Peyer's patch (tissue), 4 donors: ENCODE measurements at places on chromosomes 4 and X.

DNA sequence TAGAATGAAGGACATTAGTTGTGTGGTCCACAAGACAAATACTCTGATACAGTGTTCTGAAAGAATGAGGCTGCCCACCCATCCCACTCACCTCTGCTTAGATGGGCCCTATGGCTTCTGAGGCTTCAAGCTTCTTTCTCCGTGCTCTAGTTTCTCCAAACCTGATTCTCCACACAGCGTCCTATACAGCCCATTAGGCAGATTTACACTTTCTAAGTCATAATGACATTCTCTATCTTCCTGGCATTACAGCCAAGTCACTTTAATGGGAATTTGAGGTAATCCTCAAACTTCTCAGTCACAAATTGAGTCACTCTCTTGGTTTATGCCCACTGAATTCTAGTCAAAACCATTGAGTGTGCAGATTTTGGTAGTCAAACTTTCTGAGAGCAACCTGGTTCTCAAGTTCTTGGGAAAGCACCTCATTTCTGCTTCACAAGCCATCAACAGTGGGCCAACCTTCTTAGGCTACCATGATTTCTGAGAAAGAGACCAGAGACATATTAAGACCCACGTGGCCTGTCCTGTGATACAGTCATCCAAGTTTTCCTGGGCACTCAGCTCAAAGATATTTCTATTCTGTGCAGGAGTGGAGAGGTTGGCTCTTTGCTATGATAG, 6.2 kb upstream of the SETD7 start:
- no peak for DNase-seq

DNA sequence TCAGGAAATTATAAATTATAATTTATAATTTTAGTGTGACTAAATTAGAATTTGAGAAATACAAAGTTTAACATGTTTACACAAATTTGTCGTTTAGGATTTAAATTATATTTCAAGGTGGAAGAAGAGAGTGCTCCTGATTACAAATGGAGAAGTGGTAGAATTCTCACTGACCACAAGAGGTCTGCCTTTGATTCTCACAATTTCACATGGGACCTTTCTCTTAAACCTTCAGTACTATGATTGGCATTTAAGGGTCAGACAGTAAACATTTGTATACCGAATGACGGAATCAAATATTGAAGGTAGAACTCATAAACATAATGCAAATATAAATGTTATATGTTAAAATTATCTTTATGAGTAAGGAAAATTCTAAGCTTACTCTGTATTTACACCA, 171.7 kb downstream of the SLIT2 start:
- DNase-seq = no peak

DNA sequence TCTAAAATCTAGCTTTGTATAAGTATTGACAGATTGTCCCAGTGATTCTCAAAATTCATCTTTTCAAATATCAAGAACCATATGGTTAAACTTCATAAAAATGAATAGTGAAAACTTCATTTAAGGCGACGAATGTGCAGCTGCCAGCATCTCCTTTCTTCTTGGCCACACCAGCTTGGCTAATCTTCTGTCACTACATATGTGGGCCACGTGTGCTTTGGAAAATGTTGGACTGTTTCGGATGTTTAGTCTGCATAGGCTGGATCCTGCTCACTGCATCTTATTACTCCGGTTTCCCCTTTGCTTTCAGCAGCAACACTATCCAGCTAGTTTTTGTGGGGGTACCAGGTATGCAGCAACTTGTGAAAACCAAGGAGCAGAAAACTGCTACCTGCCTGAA, 221.9 kb downstream of the BMPR1B start:
- no peak for DNase-seq

- no peak for DNase-seq
Observed at GRCh38 chr4:76055016-76055415, 19.1 kb upstream of the CXCL11 start.

DNA sequence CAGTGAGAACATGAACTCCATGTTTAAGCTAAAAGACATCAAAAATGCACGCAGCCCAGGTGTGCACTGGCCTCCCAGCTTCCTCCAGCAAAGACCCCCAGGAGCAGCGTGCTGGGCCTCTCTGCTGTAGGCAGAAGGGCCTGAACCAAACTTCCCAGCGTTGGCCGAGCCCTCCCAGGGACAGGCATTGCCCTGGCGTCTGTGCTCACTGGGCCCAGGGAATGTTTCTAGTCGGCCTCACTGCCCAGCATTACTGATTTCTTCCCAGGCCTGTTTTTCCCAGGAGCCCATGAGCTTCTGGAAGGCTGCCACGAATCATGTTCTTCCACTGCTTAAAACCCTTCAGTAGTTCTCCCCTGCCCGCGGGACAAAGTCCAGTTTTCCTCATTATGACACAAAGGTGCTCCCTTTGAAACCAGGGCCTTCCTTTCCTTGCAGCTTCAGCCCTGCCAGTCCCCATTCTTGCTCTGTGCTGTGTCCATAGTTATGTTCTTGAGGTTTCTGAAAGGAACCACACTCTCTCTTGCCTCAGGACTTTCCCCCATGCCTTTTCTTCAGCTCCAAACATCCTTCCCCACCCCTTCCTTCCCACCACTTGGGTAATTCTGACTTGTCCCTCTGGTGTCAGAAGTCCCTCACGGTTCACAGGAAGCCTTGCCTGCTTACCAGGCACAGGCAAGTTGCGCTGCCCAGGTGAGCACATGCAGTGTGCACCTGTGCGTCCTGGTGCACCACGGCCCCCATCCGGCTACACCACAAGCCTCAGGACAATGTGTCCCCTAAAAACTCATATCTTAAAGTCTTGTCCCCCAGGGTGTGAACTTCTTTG, 93.4 kb upstream of the ENPP6 start:
- DNase-seq = peak; percentile 90

GRCh38 chr4:185204238-185204910, 574 bp upstream of the CFAP97 start:
- no peak for DNase-seq

- no peak for DNase-seq
Observed at GRCh38 chr4:162582180-162582579, 418.4 kb upstream of the FSTL5 start.

GRCh38 chr4:142405021-142405694, 440.9 kb downstream of the INPP4B start:
- DNase-seq = peak; percentile 69

DNA sequence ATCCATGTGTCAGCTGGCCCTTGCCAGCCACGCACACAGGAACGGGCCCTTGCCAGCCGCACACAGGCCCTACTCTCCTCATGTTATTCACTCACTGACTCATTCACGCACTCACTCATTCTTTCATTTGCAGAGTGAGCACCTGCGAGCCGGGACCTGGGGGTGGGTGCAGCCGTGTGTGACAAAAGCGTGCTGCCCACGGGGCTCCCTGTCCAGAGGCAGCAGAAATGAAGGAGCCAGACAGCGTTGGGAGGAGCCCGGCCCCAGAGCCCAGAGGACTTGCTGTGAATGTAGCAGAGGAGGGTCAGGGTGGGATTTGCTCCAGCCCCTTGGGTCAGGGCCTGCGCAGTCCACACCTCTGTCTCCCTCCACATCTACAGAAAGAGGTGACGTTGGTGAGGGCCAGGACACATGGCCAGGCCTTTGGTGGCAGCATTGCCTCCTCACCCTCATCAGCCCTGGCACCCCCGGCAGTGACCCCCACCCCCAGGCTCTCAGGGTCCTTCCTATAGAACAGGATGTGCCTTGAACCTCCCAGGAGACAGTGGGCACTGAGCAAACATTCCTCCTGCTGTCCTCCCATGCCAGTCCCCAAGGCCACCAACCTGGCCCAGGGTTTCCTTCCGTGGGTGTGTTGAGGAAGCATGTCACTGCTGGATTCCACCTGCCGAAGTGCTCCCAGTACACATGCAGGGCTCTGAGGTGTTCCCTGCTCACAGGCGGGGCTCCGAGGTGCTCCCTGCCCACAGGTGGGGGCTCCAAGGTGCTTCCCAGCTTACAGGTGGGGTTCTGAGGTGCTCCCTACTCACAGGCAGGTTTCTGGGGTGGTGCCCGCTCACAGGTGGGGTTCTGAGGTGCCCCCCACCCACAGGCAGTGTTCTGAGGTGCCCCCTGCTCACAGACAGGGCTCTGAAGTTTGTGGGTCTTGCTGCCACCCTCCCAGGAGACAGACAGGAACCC, 105.7 kb downstream of the HMX1 start:
- no peak for DNase-seq

GRCh38 chr4:2882341-2882740, 38.7 kb downstream of the ADD1 start:
- DNase-seq = no peak

- DNase-seq = no peak
Observed at GRCh38 chr4:11739992-11740391, 311.3 kb upstream of the HS3ST1 start.

DNA sequence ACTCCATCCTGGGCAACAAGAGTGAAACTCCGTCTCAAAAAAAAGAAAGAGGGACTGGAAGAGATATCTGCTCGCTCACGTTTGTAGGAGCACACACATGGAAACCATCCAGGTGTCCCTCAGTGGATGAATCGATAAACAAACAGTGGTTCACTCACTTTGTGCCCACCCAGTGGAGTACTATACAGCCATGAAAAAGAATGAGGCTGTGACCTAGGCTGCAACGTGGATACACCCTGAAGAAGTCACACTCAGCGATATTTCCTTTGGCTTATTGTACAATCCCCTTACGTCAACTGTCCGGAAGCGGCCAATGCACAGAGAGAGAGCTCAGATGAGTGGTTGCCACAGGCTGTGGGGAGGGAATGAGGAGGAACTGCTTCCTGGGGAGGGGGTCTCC, 82.3 kb upstream of the PPP2R3B start:
- DNase-seq = no peak

DNA sequence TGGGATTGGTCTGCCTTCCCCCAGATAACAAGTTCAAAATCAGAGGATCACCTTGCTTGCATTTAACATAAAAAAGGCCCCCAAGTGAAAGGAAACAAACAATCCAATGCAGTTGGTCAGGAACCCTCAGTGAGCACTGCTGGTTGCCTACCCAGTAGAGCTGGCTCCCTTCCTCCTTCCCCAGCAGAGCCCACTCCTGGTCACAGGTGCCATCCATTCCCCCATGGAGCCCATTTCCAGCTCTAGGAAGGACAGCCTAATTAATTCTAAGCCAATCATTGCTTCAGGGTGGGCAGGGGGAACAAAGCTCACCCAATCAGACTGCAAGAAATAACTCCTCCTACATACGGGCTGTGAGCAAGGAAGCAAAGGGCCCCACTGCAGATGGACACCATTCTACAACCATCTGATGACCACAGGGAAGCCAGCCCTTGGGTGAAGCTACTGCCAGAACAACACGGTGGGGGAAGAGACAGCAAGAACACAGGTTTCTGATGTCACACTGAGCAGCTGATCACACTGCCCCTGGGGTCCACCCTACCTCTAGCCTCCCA, 86.5 kb downstream of the SH3KBP1 start:
- no peak for DNase-seq

GRCh38 chr4:185847352-185848097, 35.5 kb upstream of the SORBS2 start:
- DNase-seq = no peak

GRCh38 chrX:119758731-119759247, 401 bp downstream of the SOWAHD start:
- peak; percentile 51 for DNase-seq

DNA sequence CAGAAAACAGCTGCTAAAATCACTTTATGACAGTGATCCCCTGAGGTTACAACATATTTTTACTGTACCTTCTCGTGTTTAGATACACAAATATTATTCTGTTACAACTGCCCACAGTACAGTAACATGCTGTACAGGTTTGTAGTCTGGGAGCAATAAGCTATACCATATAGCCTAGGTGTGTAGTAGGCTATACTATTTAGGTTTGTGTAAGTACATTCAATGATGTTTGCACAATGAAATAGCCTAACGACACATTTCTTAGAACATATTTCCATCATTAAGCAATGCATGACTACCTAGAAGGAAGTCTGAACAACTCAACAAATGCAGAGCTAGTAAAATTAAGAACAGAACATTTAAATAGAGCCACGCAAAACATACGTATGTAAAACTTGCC, 112.7 kb downstream of the ZAR1 start:
- DNase-seq = no peak

DNA sequence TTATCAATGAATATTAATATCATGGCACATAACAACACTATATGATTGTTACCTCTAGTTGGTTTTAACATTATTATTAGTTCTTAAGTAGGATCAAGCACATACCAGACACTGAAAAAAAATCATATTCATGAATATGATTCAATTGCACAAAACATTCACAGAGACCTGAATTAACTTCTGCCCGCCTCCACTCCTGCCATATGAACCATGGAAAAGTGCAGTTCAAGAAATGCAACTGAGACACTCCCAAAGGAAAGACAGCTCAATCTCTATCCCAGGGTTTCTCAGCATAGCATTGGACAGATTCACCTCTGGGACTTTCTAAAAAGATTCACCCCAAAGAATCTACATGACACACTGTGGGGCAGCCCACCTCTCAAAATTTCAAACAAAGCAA, 103.5 kb upstream of the KCNIP4 start:
- DNase-seq = no peak

GRCh38 chrX:148495176-148495575, 5.2 kb upstream of the AFF2 start:
- no peak for DNase-seq

- no peak for DNase-seq
Observed at GRCh38 chr4:99405433-99406115, 29.6 kb downstream of the ADH7 start.

GRCh38 chr4:45668128-45668527, 455.7 kb downstream of the GABRG1 start:
- no peak for DNase-seq

GRCh38 chrX:38313190-38313589, 14.1 kb downstream of the RPGR start:
- no peak for DNase-seq

DNA sequence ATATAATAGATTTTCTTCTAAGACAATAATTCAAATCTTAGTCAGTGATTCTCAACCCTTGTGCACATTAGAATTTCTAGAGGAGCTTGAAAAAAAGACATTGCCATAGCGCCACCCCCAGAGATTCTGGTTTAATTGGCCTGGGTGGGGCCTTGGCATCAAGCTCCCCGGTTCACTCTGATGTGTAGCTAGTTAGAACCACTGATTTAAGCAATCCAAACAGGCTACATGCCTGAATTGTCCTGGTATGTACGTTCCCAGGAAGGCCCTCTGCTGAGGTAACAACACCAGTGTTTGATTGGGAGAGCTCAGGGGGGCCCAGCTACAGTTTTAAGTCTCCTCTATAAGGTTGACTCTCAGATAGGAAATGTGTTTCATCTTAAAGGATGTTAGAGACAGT, 1.3 kb upstream of the ATP10D start:
- DNase-seq = no peak

- DNase-seq = no peak
Observed at GRCh38 chrX:43269201-43269600, 386.9 kb upstream of the MAOA start.

- DNase-seq = no peak
Observed at GRCh38 chrX:133477986-133478385, 62.7 kb upstream of the GPC4 start.

- DNase-seq = no peak
Observed at GRCh38 chrX:118153270-118153669, 36.7 kb upstream of the KLHL13 start.

GRCh38 chr4:121701263-121701662, 4.5 kb upstream of the ANXA5 start:
- no peak for DNase-seq
